ENCODE measurements at places on chromosomes 12 and 14. TPM values are rescaled to one million over a fixed set of nuclear protein-coding genes. Genes with fewer than 3 reads are reported as not detected.

DNA sequence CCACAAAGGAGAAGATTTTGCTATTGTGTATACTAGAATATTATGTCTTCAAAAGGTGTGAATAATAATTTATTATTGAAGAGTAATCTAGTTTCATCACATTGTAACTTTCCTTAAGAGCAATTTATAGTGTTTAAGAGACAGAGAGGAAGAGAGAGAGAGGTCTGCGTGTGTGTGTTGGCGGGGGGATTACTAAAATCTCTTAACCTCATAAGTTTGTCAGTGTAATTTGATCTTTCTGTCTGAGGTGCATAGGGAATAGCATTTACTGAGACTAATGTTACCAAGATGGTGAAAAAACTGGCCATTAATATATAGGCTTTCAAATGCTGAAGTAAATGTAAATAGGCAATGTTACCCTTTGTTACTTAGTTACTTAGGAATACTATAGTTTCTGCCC lies 48.2 kb upstream of the BTG1 start:
- no peak for DNase-seq

DNA sequence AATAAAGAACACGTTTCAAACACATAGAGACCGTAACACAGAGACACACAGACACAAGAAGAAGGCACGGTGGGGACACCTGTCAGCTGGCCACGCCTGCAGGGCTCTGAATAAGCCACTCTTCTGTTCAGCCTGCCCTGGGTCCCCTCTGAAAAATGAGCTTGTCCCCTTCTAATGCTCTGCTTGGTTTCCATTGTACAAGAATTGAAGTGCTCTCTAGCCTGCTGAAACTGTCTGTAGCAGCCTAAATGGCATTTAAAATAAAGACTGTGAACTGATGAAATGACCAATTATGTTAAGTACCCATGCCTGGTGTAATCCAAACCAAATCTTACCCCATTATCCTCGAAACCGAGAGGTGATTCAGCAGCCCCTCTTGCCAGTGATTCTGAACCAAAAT lies 139.8 kb downstream of the FOXN3 start:
- DNase-seq, result no peak

- no peak for DNase-seq
Observed at GRCh38 chr14:44030831-44031383, 476.2 kb downstream of the FSCB start.

- no peak for DNase-seq
Observed at GRCh38 chr14:54355698-54356097, 41.1 kb upstream of the CDKN3 start.

DNA sequence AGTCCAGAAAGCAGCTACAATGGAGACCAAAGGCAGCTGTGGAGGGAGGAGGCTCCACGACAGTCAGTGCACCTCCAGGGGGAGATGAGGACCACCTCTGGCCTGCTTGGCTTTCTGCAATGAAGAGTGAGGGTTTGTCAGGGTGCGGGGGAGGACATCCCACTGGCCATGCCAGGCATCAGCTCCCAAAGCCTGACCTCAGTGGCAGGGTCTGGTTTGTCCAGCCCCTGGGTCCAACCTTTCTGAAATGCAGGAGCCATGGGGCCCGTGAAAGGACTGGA lies 35.2 kb downstream of the SLC6A12 start:
- DNase-seq, result no peak

- no peak for DNase-seq
Observed at GRCh38 chr14:71206766-71207371, 299.6 kb downstream of the PCNX1 start.

GRCh38 chr12:80763874-80764273 lies 47.2 kb downstream of the MYF5 start:
- no peak for DNase-seq

- DNase-seq, result no peak
Observed at GRCh38 chr12:26244503-26244902, 49.1 kb downstream of the SSPN start.

- no peak for DNase-seq
Observed at GRCh38 chr12:70267550-70267949, 24.3 kb downstream of the CNOT2 start.

DNA sequence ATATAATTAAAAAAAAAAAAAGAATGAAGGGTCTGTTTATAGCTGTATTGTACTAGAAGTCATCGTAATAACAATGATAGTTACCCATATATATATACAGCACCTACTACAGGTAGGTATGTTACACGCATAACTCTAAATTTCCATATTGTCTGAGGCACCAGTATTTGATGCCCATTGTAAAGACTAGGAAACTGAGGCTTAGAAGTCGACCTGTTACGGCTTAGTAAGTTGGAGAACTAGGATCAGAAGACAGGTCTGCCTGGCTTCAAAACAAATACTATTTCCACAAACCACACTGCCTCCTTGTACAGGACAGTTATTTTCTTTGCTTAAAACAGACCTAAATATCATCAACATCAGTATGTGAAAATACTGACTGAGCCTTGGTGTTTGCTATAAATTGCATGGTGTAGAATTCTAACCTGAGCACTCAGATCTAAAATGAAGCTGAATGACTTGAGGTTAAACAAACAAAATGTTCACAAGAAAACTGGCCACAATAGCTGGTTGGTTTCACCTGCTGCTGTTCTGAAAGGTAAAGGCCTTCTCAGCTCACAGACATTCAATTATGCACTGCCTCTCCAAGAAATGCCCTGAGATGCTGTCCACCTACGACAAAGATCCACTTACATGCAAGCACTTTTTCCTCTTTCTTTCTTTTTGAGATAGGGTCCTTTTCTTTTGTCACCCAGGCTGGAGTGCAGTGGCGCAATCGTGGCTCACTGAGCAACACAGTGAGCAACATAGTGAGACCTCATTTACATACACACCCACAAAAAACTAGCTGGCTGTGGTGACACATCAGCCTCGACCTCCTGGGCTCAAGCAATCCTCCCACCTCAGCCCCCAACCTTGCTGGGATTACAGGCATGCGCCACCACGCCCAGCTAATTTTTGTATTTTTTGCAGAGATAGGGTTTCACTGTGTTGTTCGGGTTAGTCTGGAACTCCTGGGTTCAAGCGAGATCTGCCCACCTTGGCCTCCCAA lies 35.7 kb downstream of the SSH1 start:
- no peak for DNase-seq

- DNase-seq, result no peak
Observed at GRCh38 chr14:104209985-104210816, 71.8 kb downstream of the KIF26A start.

- no peak for DNase-seq
Observed at GRCh38 chr14:68250927-68251768, 431.6 kb downstream of the RAD51B start.

GRCh38 chr14:66435683-66436082 lies 50.5 kb upstream of the CCDC196 start:
- DNase-seq, result no peak

DNA sequence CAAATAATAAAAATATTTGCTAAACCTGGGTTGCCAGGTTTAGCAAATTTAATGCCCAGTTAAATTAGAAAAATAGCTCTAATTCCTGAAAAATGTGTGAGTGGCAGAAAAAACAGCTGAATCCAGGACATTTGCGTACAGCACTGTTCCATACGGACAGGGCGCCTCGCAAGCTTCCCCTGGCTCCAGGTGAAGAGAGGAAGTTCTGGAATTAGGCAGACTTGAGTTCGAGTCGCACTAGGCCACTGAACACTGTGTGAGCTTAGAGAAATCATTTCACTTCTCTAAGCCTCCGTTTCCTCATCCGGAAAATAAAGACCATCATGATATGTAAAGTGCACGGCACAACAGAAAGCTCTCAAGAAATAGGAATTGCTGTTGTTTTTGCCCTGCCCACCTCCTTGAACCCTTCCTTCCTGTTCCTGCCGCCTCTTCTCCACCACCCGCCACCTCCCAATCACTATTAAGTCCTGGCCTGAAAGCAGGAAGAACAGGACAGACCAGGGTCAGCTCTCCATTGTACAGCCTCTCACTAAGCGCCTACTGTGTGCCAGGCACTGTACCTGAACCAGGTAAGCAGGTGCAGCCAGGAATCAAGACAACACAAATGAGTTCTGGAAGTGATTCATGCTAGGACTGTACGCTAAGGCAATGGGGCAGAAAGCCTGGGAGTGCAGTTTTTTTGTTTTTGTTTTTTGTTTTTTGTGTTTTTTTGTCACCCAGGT lies 763 bp upstream of the PHETA1 start:
- no peak for DNase-seq

- DNase-seq, result peak; percentile 10
Observed at GRCh38 chr12:112611908-112612307, 179.6 kb upstream of the RPH3A start.

GRCh38 chr14:79745046-79745445 lies 466.3 kb downstream of the DIO2 start:
- no peak for DNase-seq

- DNase-seq, result no peak
Observed at GRCh38 chr12:19572920-19573558, 133.7 kb downstream of the AEBP2 start.

- no peak for DNase-seq
Observed at GRCh38 chr14:61226015-61226654, 55.0 kb downstream of the TMEM30B start.

GRCh38 chr14:105030836-105031396 lies 10.0 kb upstream of the CDCA4 start:
- no peak for DNase-seq

GRCh38 chr12:21638054-21638891 lies 19.4 kb downstream of the LDHB start:
- DNase-seq, result no peak

DNA sequence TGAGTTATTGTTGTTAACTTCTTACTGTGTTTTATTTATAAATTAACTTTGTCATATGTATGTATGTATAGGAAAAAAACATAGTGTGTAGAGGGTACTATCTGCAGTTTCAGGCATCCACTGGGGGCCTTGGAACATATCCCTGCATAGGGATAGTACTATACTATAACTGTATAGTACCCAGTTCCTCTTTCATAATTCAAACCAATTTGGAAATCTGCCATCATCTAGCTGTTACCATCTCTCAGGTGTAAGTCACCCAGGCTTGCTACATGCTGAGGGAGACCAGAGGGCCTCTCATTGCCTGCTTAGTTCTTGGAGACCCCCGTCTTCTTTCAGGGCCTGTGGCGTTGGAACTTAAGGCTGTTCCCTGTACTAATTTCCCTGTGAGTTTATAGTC lies 12.9 kb upstream of the DCD start:
- DNase-seq, result no peak

DNA sequence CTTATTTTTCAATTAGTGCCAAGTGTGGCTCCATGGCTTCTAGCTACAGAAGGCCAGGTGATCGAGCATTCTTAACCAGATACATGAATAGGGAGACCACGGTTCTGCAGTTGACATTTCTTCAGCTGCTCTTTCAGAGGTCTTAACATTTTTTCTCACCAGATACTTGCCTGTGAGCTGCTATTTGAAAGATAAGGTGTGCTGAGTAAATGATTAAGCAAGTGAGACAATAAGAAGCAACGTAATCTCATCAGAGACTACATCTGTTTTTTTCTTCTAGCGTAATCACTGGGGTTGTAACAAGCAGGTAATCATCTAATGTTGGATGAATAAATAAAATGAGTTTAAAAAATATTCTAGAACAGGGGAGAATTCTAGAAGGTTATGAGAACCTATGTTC lies 912.9 kb downstream of the DIO2 start:
- DNase-seq, result no peak

Gene PRH2
- not detected for total RNA-seq

Gene ACRBP
- total RNA-seq, result 1.9 TPM

Gene HSPB8
- 12.5 TPM for total RNA-seq

Gene AMIGO2
- 5.3 TPM for total RNA-seq

Gene SYNE3
- 75.3 TPM for total RNA-seq

Gene ANAPC7
- total RNA-seq, result 62.7 TPM

Measured in sciatic nerve (tissue), 2 donors.